ENCODE measurements at places on chromosomes 6 and 20. TPM values are rescaled to one million over a fixed set of nuclear protein-coding genes. Genes with fewer than 3 reads are reported as not detected.

The GLP1R gene
- not detected for total RNA-seq

The ROS1 gene
- total RNA-seq = not detected

The ARG1 gene
- not detected for total RNA-seq

The BPI gene
- not detected for total RNA-seq

The NFS1 gene
- total RNA-seq = 33.0 TPM

The ABHD16B gene
- total RNA-seq = not detected

The HCRTR2 gene
- total RNA-seq = not detected

The ZNF391 gene
- total RNA-seq = 3.5 TPM

The LRRN4 gene
- total RNA-seq = 3.1 TPM

The TMEM14B gene
- total RNA-seq = 109 TPM

The BMP2 gene
- total RNA-seq = 8.2 TPM

The ZNF76 gene
- total RNA-seq = 10.2 TPM

DNA sequence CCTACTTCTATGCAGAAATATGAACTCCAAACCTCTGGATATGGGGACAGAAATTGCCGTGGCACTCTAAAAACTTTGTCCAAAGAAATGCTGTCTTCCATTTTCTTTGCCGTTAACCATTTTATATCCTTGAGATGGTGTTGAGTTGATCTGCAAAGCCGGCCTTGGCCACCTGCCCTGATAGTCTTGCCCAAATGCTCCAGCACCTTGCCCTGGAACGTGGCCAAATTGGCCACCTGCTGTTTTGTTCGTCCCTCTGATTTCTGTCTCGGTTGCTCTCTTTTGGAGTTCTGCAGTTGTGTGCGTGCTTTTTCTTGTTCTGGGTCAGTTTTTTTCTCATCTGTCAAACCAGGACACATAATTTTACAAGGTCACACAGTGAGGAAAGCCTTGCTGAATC is 239.7 kb upstream of the GMDS start:
- no peak for DNase-seq

- DNase-seq = no peak
Measured at GRCh38 chr6:167094820-167095637, 27.9 kb upstream of the CCR6 start.

DNA sequence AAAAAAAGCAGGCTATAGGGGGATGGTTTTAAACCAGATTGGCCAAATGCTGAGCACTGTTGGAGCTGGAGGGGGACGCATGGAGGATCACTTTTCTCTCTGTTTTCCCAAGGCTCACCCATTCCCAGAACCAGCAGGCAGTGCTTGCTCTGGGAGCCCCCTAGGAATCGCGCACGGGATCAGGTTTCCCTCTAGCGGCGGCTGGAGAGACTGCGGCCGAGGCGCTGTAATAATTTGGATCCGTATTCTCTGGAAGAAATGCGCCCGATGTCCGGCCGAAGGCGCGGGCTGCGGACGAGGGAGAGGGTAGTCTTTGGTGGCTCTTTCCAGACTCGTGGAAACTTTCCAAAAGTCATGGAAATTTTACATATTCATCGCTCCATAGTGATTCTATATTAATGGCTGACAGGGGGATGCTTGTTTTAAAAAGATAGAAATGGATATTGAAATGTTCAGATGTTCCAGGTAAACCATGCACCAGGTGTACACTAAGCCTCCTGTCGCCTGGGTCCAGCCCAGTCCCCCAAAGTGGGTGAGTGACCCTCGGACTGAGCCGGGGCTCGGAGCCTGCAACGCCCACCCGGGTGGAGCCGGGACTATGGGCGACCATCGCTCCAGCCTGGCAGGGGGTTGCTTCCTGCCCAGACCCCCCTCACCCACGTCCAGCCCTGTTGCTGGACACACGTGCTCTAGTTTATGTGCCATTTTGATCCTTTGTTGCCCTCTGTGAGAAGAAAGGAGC is 78.7 kb upstream of the PHACTR3 start:
- peak; percentile 6 for DNase-seq

DNA sequence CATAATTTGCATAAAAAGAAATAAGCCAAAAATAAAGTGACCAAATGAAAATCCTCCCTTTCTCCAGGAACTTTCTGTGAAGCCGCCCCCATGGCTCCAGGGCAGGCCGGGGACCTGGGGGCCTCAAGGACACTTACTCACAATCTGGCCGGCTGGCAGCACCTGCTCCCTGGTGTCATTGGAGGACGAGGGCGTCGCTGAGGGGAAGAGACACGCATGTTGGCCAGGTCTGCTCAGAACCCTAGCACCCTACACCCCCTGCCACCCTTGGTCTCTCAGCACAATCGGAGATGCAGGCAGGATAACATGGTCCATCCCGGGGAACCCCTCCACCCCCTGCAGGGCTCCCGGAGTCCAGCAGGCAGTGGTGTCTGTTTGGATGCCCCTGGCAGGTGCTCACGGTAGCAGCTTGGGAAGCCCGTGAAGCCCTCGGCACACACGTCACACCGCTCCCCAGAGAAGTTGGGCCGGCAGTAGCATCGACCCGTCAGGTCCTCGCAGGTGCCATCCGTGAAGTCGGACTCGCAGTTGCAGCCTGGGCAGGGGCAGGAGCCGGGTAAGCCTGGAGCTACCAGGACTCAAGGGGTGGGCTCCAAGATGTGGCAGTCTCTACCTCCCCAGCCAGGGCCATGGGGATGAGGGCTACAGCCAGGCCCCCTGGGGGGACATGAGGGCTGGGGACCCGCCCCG is 21.3 kb downstream of the LAMA5 start:
- no peak for DNase-seq

DNA sequence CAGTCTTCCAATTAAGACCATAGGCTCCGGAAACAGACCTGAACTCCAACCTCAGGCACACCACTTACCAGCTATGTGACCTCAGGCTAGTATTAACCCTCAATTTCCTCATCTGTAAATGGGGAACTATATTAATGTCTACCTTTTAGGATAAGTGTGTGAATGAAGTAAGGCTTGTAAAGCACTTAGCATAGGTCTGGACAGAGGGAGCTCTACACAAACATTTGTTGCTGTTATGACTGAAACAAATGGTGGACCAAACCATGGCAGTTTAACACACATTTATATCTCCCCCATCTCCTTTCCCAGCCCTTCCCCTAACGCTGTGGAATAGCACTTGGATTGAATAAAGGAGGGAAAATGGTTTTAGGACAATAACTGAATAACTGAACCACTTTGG is 48.7 kb downstream of the TSHZ2 start:
- no peak for DNase-seq

- DNase-seq = peak; percentile 41
Measured at GRCh38 chr20:8131598-8132483, at the start of gene PLCB1. PLCB1 (plus strand) TSS chr20:8132266; CDS start chr20:8132652, 386 bp downstream.

DNA sequence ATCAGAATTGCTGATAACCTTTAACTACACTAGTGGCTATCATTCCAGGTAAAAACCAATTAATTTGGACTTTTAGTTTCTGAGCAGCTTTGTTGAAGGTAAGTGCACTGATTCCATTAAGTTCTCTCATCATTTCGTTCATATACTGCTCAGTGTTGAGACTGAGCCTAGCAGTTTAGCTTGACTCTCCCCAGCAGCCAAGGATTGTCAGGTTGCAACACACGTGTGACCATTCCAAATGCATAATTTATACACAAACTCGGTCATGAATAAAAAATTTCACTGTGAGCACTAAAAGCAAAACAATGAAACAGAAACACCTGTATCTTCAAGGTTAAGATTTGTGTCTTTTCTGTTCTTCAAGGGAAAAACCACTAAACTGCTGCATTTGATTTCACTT is 8.9 kb downstream of the FERMT1 start:
- no peak for DNase-seq

DNA sequence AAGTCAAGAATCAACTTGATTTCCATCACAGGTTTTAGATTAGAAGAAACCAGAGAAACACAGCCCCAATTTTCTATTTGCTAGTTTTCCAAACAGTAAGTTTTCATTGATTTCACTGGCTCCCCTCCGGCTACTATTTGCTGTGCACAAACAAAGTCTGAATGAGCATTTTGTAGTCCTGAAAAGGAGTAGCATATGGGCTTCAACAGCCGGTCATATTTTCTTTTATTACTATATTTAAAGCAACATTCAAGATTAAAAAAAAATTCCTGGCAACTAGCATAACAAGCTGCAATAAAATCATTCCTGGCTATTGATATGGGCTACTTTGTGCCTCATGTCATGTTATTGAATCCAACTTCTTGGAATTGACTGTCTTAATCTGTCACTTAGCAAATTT is 48.3 kb downstream of the CARMIL1 start:
- no peak for DNase-seq

DNA sequence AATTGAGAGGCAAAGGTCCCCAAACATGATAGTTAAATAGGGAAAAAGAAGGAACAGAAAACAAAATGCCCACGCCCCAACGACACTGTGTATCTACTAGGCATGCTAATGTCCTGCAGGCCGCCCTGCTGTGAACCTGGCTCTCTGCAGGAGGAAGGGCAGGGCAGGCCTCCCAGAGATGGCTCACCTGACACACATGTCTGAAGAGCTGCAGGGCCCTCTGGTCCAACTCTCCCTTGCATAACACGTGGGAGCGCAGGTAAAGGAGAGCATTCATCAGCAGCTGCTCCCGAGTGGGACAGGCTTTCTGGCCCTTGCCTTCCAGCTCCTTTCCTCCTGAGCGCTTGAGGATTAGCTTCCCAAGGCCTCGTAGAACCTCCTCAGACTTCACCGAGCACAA is 53.7 kb upstream of the LYRM2 start:
- no peak for DNase-seq

DNA sequence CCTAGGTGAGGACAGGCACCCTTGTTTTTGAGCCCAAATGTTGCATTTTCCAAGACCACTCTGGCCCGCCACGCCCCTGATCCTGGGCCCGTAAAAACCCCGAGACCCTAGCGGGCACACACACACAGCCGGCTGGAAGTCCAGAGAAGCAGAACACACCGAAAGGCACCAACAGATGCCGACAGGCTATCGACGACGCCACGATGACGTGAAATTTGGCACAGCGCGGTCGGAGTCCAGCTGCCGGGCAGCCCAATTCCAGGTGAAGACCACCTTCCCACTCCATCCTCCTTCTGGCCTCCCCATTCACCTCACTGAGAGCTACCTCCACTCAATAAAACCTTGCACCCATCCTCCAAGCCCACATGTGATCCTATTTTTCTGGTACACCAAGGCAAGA is 34.0 kb upstream of the PNPLA1 start:
- no peak for DNase-seq

GRCh38 chr6:105879146-105879545 is 207.0 kb upstream of the PRDM1 start:
- DNase-seq = peak; percentile 20

- DNase-seq = no peak
Measured at GRCh38 chr20:1310506-1311190, 18.3 kb downstream of the SDCBP2 start.

DNA sequence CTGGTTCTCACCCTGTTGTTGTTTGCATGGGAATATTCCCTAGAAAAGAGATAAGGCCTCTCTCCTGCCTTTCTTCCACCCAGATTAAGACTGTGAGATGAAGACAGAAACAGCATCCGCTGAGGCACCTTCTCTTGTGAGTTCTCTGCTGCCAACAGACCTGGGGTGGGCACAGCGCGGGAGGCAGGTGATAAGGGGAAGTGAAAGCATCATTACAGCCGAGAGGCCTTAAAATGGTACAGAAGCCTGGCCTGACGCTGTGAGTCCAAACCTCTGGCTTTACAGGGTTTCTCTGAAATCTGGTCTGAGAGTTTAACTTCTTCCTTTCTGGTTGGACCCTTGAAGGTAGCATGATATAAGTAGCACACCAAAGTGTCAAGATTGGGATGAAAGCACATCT is 21.0 kb upstream of the IYD start:
- DNase-seq = no peak

- DNase-seq = no peak
Measured at GRCh38 chr6:11682561-11682975, 96.0 kb downstream of the ADTRP start.

DNA sequence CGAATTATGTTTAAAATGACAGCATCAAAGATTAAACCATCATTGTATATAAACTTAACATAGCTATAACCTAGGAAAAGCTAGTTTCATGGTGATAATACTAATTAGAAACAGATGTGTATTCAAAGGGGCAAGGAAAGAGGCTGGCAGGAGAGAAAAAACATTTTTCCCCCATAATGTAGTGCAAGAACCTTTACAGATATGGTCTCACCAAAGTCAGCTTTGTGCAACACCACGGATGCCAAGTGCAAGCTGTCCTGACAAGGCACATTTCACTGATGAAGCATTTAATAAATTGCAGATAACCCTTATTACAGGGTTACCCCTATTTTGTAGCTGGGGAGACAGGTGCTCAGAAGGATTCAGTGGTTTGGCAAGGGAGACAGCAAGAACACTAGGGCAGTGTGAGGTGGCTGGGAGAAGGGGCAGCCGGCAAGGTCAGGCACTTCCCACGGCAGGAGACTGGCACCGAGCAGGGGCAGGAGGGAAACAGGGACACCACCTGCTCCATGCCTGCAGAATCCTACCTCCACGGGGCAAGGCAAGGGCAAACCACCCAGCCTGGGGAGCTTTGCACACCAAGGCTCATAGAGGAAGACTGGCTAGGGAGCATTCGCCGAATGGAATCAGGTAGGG is 6.5 kb downstream of the RPS6KA2 start:
- no peak for DNase-seq

DNA sequence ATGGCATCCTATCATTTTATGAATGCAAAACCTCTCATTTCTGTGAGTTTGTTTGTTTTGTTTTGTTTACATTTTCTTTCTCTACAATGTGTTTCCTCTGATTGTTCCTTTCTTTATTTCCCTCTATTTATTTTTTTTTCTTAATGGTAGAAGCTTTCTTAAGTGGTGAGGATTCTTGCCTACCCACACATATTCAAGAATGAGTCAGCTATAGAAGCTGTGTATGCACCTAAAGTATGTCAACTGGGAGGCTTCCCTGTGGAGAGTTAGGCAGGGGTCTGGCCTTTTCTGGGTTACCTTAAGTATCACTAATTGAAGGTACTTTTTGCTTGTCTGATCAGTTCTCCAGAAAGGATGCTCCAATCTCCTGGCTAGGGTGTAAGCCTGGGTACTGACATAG is 354.0 kb downstream of the ESR1 start:
- peak; percentile 37 for DNase-seq

GRCh38 chr20:48041078-48041780 is 255.9 kb upstream of the SULF2 start:
- no peak for DNase-seq

- no peak for DNase-seq
Measured at GRCh38 chr6:108121612-108122011, 44.2 kb upstream of the NR2E1 start.

- no peak for DNase-seq
Measured at GRCh38 chr6:19781269-19781668, 55.9 kb upstream of the ID4 start.

Data from foreskin keratinocyte (primary cell).